ENCODE measurements at places on chromosomes 12 and 14.

GRCh38 chr12:47274760-47275159 lies 195.0 kb upstream of the AMIGO2 start:
- no peak for DNase-seq

DNA sequence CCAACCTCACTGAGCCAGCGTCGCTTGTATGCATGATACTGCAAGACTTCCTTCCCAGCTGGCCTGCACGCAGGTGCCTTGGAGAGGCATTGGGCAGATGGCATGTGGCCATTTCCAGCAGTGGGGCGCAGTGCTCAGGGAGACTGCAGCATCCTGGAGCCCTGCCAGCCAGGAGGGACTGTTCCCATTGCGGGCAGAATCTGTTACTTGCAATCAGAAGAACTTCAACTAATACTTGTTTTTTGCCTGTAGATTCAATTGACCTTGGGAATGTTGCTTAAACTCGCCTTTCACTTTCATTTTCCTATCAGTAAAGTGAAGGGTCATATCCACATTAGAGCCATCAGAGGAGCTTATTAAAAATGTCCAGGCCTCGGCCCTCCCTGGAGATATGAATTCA lies 29.8 kb downstream of the ANKRD9 start:
- DNase-seq = peak; percentile 67

GRCh38 chr14:79011091-79011919 lies 841.1 kb downstream of the NRXN3 start:
- peak; percentile 95 for DNase-seq

GRCh38 chr12:117067016-117067415 lies 32.2 kb downstream of the TESC start:
- no peak for DNase-seq

DNA sequence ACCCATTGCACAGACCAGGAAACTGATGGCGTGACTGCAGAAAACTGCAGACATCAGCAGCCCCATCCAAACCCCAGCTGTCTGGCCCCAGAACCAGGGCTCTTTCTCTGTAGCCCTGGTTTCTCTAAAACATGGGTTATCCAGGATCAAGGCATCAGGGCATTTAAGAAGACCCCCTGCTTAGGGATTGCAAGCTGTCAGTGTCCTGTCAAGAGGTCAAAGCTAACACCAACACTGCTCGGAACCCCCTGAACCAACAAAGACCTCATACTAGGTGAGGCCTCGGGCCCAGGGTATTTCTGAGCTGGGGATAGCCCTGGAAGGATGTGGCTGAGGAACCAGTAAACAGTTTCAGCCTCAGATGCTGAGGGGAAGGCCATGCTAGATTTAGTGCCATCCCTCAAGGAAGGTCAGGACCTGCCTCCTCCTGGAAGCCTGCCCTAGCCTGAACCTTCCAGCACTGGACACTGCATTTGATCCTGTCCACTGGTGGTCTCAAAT lies 39.2 kb downstream of the BCL11B start:
- no peak for DNase-seq

DNA sequence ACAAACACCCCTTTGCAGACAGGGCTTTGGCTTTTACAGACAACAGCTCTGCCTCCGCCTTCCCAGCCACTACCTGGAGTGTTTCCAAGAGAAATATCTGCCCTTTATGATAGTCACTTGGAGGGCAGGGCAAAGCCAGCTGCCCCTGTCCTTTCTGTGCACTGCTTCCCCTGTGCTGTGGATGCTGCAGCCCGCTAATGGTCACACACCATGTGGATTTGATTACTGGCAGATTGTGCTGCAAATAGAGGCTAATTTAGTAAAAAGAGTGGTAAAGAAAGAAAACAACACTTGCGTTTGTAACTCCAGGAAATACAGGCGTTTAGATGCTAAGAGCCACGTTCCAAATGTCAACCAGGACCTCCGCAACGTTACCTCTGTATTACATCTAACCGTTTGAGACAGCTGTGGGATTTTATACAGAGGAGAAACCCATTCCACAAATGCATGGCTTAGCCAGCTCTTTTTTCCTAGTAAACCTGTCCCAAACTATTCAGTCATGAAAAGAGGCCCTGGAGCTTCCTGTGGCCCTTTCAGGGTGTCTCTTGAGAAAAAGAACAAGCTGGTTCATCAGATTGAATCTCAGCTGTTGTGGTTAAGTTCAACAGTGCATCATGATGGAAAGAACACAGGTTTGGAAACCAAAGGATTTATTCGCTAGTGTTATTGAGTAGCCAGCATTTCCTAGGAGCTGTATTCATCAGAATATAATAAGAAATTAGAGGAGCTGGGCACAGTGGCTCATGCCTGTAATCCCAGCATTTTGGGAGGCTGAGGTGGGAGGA lies 30.1 kb upstream of the PWP1 start:
- no peak for DNase-seq

GRCh38 chr12:25558586-25558985 lies 5.5 kb upstream of the LMNTD1 start:
- DNase-seq = no peak

- no peak for DNase-seq
These were observed 1.9 kb downstream of the TMEM253 start for GRCh38 chr14:21102521-21103410.

GRCh38 chr14:49619730-49620129 lies 696 bp downstream of the RPL36AL start:
- DNase-seq = no peak

DNA sequence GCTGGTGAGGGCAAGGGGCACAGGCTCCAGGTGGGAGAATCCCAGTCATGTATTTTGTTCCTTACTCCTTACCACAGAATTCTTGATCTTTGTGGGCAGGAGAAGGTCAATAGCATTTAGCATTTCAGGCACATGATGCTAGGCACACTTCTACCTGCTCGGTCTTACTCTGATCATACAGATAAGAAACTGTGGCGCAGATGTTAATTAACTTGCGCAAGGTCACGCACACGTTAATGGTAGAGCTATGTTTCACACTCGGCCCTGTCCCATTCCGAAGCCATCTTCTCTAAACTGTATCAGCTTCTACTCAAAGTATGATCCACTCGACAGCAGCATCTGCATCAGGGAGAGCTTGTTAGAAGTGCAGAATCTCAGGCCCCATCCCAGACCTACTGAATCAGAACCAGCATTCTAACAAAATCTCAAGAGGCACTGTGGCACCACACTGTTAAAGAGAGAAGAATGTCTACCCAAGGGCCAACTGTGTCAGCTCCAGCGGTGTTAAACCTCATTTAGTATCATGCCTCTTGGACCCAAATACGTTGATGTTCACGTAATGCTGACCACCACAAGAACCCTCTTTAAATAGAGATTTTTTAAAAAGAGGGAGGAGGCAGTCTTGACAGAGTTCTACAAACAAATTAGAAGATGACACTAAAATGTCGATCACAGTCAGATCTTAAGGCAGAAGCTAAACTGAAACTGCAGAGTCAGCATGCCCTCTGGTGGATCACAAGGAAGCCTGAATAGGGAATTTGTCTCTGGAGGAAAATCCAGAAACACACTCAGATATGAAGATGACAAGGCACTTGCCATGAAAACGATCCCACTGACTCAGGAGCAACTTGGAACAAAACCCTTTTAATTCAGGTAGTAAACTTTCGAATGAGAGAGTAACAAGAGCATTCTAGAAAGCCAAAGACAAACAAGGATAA lies 7.3 kb downstream of the STXBP6 start:
- DNase-seq = peak; percentile 37

DNA sequence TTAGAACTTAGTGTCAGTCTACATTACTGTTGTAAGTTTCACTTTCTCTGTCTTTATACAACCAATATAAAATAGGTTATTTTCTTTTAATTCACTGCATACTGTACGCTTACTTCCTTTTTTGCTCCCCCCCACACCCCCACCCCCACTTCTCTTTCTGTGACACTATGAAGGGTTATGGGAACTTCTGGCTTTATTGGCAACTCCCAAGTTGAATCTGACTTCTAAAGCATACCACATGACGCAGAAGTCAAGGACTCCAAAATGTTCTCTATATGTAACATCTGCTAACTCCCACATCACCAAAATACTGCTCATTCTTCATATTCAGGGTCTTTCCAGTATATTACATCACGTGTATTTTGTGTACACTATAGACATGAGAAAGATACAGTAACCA lies 81.2 kb upstream of the ATXN7L3B start:
- no peak for DNase-seq

- DNase-seq = no peak
These were observed 185.7 kb upstream of the NTF3 start for GRCh38 chr12:5246196-5246595.

GRCh38 chr12:78703820-78704525 lies 160.6 kb upstream of the SYT1 start:
- no peak for DNase-seq

- DNase-seq = peak; percentile 50
These were observed at the start of gene FBLN5 for GRCh38 chr14:91947475-91948184. FBLN5 (minus strand) TSS chr14:91947694; CDS start chr14:91947229, 465 bp downstream.

- no peak for DNase-seq
These were observed 74.8 kb upstream of the CLMN start for GRCh38 chr14:95394297-95395097.

DNA sequence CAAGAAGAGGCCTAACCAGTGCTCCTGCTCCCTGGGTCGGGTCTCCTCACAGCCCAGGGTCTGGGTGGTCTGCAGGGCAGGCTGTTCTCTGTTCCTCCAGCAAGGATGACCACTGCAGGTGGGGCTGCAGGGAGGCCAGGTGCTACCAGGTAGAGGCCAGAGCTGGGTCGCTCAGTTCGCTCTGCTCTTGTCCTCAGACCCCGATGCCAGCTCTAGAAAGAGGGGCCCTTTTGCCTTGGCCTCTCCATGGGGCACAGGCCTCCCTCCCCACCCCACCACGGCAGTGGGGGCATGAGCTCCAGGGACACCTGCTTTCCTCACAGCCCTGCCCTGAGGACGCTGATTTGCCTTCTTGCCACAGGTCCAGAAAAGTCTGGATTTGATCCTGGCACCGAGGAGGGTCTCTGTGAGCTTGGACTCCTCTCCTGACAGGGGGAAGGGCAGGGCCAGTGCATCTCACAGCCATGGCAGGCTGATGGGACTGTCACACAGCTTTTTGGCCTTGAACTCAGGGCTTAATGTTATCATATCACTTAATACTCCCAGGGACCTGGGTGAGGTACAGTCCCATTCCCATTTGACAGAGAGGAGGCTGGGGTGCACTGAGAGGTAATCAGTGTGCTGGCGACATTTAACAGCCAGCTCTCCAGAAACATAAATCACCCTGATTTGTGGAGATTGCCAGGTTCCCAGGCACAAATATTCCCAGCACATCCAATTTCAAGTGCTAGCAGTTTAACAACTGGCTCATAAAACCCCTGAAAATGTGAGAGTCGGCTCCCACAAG lies 273.0 kb upstream of the SFSWAP start:
- DNase-seq = no peak

GRCh38 chr12:53578783-53579182 lies 47.4 kb downstream of the ATF7 start:
- no peak for DNase-seq

DNA sequence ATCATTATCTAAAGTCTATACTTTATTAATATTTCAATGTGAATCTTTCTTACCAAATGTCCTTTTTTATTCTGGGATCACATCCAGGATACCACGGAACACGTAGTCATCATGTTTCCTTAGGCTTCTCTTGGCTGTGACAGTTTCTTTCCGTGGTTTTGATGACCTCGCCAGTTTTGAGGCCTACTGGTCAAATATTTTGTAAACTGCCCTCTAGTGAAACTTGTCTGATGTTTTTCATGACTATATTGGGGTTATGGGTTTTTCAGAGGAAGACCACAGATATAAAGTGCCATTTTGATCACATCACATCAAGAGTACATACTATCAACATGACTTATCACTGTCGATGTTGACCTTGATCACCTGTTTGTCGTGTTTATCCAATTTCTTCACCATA lies 14.1 kb upstream of the SERPINA6 start:
- DNase-seq = no peak

DNA sequence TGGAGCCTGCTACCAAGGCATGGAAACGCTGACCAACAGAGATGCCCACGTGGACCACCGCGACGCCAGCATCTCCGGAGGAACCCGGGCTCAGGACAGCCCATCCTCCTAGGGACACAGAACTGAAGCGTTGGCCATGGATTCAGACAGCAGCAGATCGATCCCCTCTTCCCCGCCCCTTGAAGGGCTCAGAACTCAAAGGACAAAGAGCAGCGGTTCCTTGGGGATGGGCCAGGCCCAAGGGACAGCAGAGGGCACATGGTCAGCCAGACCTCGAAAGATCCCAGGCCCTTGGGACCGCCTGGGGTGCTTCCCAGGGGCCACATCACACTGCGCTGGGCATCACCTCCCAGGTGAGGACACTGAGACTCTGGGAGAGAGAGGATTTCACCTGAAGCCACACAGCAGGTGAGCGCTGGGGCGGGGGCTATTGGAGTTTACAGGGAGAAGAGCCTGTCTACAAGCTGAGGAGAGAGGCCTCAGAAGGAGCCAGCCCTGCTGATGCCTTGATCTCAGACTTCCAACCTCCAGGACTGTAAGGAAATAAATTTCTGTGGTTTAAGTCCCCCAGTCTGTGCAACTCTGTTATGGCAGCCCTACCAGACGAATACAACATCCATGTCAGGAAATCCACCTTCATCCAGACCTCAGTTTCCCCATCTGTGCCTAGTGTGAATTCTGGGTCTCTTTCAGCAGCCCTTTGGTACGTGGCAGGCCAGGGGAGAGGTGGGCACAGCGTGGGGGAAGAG lies 49.4 kb downstream of the CCNK start:
- DNase-seq = no peak

- DNase-seq = no peak
These were observed 15.6 kb downstream of the TSPAN9 start for GRCh38 chr12:3092764-3093163.

GRCh38 chr14:21015312-21015711 lies 9.5 kb downstream of the NDRG2 start:
- no peak for DNase-seq

GRCh38 chr12:131628766-131629448 lies 82.0 kb upstream of the SFSWAP start:
- no peak for DNase-seq

GRCh38 chr14:94571950-94572349 lies 9.3 kb upstream of the SERPINA5 start:
- no peak for DNase-seq

DNA sequence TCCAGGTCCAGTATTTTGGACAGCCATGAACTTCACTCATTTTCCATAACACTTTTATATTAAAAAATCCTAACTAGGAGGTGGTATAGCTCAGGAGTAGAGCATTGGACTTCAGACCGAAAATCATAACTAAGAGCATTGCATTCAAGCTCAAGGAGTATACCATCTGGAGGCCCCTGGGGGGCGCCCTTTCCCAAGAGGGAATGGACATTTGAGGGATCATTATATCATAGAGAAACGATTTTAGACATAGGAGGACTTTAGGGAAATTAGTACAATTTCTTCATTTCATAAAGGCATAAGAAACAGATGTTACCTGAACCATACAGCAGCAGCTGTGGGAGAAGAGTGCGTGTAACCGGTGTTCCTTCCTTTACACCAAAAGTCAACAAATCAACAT lies 5.2 kb upstream of the ATG14 start:
- DNase-seq = peak; percentile 7

DNA sequence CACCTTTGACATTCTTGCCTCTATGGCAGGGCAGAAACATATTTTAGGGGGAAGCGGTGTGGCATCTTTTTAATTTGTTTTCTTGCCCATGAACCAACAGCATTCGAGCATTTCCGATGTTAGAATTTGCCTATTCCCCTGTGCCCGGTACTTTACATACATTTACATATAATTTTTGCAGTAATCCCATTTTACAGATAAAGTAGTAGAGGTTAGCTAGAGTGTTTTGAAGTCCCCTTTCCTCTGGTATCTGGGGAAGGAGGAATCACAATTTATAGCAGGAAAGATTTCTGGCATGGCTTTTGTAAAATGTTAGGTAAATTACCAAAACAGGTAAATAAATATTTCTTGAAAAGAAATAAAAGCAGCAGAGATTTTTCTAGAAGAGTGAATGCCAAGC lies 1.6 kb downstream of the BORCS5 start:
- DNase-seq = no peak
